Activated CD4-positive, alpha-beta T cell treated with anti-CD3 and anti-CD28 coated beads for 36 hours (primary cell): ENCODE measurements at places on chromosomes 1 and 21. TPM values are rescaled to one million over a fixed set of nuclear protein-coding genes. Genes with fewer than 3 reads are reported as not detected.

WNT2B gene
- 0.12 TPM for total RNA-seq

HCRTR1 gene
- not detected for total RNA-seq

MNDA gene
- not detected for total RNA-seq

C1orf116 gene
- 0.05 TPM for total RNA-seq

TRIM46 gene
- total RNA-seq, result 6.9 TPM

PRKAA2 gene
- not detected for total RNA-seq

TNFSF18 gene
- total RNA-seq, result not detected

DNA sequence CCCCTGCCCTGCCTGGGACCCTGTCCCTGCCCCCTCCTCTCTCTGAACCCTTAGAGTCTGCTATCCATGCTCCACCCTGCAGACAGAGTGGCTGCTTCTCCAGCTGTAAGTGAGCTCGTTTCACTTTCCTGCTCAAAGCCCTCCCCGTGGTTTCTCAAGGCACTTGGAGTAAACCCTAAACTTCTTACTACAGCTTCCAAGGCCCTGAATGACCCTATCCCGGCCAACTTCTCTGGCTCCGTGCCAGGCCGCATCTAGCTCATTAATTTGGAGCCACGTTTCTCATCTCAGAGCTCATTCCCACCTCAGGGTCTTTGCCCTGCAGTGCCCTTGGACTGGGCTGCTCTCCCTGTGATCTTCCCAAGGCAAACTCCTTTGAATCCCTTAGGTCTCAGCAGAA lies 235.1 kb upstream of the RUNX1 start:
- DNase-seq, result no peak

DNA sequence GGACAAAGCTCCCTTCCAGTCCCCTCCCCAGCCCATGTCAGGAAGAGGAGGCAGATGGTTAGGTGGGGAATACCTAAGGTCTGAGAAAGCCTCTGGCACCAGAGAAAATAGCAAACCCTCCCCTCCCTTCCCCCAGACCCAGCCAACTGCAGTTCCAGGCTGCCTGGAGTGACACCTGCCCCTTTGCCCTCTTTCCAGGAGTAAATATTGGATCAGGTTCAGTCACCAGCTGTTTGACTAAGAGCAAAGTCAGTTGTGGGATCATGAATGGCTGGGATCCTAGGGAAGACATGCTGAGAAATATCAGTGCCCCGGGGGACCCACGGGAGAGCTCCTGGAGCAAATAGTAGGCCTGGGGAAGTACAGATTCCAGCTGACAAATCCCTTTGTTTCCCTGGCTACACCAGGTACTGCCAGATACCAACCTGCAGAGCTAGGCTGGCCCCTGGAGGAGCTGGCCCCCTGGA lies 12.2 kb upstream of the CDK18 start:
- DNase-seq, result no peak

DNA sequence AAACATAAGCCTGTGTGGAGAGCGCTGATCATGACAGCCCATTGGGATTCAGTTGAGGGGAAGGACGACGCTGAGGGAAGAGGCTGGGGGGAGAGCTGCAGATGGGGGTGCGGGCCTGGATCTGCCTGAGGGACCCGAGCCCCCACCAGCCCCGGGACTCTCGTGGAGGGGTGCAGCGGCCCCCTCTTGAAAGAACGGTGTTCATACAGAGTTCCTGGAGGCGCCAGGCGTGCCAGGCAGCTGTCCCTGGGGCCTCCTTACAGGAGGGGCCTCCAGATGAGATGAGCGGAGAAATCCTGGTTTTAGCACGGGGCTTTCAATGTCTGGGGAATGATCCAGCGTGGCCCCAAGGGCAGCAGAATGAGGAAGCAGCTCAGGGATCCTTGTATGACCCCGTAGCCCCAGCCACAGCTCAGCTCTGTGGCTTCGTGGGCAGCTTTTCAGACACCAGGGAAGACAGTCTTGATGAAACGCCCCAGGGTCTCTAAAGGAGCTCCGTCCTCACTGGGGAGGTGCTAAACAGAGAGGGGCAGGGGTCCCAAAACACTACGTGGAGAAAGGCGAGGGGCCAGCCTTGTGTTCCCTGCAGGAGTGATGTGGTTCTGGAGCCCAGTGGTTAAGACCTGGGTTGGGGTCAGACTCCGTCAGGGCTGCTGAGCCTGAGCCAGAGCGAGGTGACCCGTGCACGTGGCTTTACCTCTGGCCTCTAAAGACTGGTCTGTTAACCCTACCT lies 7.2 kb upstream of the DSCAM start:
- no peak for DNase-seq

GRCh38 chr1:158716335-158716734 lies 4.2 kb downstream of the OR6K3 start:
- no peak for DNase-seq

DNA sequence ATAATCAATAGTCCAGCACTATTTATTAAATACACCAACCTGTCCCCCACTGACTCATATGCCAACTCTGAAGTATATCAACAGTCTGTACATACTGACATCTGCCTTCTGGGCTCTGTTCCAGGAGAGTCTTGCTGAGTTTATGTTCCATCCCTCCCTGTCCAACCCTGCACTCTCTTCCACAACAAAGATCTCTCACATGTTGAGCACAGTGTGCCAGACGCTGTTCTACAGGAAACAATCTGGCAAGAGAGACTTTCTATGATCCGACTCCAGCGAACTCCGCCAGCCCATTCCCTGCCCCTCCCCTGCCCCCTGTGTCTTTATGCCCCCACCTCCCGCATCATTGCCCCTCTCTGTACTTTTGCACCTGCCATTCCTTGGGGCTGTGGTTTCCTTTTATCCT lies 3.4 kb downstream of the LACTBL1 start:
- DNase-seq, result no peak
